D721Med (cell line): ENCODE measurements at places on chromosomes 1 and 21.

DNA sequence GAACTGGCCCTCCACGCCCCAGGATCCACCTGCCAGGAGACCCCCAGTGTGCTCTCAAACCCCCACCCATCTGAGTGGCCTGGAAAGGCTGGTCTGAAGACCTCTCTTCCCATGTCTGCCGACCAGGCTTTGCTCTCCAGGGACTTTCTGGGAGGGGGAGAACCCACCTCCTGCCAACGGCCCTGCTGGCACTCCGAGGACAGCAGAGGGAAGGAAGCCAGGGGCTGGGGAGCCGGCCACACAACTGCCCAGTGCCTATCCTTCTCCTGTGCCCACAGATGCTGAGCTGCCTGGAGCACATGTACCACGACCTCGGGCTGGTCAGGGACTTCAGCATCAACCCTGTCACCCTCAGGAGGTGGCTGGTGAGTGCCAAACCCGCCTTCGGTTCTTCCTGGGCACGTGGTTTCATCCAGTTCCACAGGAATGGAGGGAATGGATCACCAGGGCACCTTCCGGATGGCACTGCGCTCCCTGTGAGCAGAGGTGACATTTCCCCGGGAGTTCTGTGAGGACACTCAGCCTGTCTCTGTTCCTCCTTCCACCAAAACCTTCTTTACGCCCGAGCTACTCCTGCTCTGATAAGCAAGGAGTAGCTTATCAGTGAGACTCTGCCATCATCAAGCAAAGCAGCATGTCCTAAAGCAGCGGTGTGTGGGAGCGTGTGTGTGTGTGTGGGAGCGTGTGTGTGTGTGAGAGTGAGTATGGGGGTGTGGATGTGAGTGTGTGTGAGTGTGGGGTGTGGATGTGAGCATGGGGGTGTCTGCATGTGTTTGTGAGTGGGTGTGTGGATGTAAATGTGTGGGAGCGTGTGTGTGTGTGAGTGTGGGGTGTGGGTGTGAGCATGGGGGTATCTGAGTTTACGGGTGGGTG is 105.5 kb downstream of the PDE9A start:
- DNase-seq: no peak

DNA sequence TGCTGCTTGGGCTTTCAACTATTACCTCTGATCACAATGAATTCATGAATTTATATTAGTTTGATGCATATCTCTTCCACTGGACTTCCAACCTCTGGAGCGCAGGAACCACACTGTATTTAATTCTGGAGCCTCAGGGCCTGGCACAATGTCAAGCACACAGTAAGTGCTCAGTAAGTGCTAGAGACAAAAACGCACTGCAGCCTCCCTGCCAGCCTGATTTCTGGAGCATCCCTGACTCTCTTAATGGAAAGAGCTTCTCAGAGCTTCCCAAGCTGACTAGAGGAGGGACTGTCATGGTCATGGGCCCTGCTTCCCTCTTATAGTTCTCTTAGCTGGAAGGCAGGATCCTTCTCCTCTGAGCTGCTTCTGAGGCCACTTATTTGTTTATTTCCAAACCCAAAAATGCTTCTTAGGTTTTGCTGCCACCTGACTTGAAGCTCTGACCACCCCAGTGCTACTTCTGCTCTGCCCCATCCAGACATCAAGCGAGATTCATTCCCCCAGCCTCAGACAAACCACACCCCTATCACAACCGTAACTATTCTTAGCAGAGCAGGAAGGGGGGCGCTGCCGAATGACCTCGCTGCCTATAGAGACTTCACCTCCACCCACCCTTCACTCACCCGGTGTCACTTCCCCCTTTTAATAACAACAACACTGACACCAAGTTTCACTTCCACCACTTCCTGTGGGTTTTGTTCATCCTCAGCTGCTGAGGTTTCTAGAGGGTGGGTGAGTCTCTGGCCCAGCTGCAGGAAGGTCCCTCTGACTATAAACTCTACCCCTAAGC is 33.6 kb downstream of the NUAK2 start:
- no peak for DNase-seq

DNA sequence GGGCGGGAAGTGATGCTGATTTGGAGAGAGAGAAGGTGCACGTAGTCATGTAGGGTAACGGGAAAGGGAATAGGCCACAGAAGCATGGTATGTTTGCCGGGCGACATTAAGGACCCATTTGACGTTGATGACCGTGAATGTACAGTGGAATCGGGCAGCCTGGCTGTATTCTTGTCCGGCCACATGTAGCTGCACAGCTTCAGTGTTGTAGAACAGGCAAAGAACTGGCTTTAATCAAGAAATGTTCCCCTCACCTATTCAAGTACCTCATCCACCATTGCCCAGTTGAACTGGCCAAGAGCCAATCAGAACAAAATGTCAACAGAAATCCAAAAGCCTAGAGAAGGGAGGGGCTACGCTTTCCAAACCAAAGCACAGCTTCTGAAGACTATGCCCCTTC is 104.8 kb downstream of the DHRS3 start:
- DNase-seq: no peak

GRCh38 chr1:17258116-17258757 is 9.3 kb downstream of the PADI3 start:
- DNase-seq: no peak

DNA sequence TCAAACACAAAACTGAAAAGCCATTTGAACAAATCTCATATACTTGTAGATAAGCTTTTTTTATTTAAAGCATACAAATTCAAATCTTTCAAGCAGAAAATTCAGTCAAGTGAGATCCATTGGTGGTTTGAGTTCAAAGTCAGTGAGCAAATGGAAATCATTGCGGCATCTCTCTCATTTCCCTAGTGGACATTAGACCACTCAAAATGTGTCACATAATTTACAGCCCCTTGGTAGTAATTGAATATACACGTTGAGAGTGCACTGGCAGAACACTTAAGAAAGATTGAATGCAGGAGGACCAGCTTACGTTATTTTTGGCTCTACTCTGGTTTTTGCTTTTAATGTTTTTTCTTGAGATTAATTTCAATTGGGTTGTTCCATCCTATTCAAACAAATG is 633.7 kb downstream of the USP25 start:
- no peak for DNase-seq
